Stimulated activated CD4-positive, alpha-beta T cell treated with anti-CD3 and anti-CD28 coated beads, Interleukin-2, amount 100 ng/mL, for 24 hours (primary cell): ENCODE measurements at places on chromosomes 11 and 22.
A peak's percentile ranks its signal among the peaks of the same experiment; 100 is the strongest.

DNA sequence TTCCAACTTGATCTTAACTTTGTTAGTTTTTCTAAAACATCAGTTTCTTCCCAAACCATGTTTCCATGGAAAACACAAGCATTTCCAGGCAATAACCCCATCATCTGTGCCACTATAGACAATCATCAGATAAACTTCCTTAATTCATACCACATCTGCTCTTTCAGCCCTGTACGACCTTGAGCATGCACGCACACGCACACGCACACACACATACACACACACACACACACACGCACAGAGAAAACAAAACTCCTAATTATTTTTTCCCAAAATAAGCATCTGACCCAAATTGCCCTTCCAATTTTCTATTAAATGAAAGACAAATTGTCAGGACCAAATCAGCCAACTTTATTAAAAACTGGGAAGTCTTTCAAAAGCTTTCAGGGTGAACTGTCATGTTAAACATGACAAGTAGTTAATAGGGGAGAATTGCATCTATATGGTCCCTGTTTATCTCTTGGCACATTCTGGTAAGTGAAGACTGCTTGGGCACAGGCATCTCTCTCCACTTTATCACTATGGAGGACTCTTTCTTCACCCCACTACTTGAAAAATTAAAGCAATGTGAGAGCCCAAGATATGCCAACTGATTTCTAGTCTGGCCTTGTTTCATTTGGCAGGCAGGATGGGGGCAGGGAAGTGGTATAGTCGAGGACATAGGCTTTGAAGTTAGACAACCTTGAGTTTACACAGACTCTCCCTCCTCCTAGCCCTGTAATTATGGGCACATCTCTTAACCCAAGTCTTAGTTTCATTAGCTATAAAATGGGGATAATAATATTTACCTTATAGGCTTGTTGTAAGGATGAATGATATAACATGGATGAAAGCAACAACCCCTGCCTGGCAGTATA, 15.1 kb downstream of the ADM start:
- DNase-seq = no peak

DNA sequence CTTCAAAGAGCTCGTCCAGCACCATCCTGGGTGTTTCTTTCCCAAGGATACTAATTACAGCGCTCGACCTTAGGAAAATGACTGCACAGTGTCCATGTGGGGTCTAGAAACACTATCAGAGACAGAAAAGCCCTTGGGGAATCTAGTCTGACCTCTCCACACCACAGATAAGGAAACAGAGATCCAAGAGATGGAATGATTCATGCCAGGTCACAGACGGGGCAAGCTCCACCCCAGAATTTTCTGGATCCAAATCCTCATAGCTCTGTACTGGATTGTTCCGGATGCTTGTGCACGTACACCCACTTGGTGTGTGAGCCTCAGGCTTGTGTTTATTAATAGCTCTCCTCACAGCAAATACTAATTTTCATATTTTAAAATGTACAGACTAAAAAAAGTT, 11.3 kb downstream of the ABTB2 start:
- DNase-seq = no peak

GRCh38 chr11:47915374-47915773, 65.0 kb upstream of the PTPRJ start:
- peak; percentile 25 for DNase-seq

- no peak for DNase-seq
Measured at GRCh38 chr11:39741066-39741465, 1718.4 kb downstream of the LRRC4C start.

DNA sequence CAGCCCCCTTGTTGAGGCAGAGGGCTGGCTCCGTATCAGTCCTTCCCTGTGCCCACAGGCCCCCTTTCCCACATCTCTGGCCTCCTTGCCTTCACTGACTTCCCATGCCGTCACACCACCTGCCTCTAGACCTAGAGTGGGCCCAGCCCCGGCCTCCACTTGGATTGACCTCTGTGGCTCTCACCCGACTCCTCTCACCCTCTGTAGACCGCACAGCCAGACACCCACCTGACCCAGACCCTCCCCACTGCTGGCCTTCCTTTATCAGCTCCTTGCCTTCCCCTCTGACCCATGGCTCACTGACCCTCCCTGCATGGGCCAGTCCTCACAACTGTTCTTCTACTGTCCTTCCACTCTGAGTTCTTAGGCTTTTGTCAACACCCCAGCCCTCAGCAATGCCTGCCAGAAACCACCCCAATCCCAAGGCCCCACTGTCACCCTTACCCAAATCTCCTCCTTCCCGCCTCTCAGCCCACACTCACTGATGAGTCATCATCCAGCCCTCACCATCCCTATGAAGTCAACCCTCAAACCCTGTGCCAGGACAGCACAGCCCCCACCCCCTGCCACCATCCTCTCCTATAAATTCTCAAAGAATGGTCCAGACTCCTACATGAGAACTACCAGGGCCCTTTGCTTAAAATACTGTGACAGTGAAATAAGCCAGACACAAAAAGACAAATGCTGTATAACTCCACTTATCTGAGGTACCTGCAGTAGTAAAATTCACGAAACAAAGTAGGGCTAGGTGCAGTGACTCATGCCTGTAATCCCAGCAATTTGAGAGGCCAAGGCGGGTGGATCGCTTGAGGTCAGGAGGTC, 53.4 kb downstream of the SCGB1A1 start:
- no peak for DNase-seq

GRCh38 chr11:92325416-92325815, 100.8 kb downstream of the FAT3 start:
- DNase-seq = no peak

- DNase-seq = no peak
Measured at GRCh38 chr11:12246147-12246546, 131.2 kb upstream of the PARVA start.

- DNase-seq = no peak
Measured at GRCh38 chr11:125226706-125227105, 62.2 kb downstream of the PKNOX2 start.

DNA sequence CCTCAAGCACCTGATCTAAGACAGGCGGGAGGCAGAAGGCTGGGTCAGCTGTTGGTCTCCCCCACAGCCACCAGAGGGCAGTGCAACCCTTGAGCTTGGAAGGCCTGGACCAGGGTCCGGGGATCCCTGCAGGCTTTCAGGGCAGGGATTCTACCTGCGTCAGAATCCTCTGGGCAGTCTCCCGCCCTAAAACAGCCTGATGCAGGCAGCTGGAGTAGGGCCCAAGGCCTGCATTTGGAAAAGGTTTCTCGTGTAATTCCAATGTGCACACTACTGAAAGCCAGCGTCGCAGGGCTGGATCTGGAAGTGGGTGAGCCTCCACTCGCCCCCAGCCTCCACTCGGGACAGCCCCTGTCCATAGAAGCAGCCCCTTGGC, 31.8 kb downstream of the BID start:
- peak; percentile 81 for DNase-seq

DNA sequence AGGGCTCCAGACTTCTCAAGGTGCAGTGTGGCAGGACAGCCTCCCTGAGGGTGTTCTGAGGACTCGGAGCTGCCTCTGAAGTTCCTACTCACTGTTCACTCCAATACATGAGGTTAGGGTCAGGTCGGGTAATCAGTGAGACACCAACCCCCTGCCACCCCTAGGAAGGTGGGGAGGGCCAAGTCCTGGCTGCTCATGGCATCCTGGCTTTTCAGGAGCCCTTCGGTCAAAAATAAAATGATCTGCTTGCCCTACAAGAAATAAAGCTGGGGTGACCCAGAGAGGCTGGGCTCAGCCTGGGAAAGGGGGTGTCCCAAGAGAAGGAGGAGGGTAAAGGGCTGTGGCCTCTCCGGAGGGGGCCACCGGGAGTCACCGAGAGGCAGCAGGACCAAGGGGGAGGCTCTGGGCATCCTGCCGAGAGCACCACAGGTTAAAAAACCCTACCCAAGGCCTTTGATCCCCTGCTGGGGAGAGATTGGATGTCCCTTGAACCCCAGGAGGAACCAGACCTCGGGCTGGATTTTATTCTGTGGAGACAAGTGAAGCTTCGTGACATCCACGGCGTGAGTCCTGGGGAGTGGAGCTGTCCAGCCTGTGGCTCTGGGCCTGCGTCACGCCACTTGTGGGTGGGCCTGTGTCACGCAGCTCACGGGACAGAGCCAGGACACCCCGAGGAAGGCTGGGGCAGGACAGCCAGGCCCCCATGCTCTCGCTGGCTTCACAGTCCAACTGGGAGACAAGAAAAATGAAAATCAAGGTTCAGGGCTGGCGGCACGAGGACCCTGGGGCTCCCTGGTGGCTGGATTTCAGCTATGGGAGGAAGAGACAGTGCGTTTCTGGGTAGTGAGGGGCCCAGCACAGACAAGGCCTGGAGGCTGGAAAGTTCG, 102.2 kb upstream of the FGF3 start:
- no peak for DNase-seq

- DNase-seq = no peak
Measured at GRCh38 chr11:109363682-109364081, 58.3 kb upstream of the C11orf87 start.

- DNase-seq = no peak
Measured at GRCh38 chr11:130077671-130078070, 8.0 kb downstream of the APLP2 start.

GRCh38 chr11:3049430-3050243, 7.6 kb downstream of the CARS1 start:
- peak; percentile 74 for DNase-seq

GRCh38 chr11:11769782-11770181, 72.0 kb upstream of the USP47 start:
- DNase-seq = no peak

DNA sequence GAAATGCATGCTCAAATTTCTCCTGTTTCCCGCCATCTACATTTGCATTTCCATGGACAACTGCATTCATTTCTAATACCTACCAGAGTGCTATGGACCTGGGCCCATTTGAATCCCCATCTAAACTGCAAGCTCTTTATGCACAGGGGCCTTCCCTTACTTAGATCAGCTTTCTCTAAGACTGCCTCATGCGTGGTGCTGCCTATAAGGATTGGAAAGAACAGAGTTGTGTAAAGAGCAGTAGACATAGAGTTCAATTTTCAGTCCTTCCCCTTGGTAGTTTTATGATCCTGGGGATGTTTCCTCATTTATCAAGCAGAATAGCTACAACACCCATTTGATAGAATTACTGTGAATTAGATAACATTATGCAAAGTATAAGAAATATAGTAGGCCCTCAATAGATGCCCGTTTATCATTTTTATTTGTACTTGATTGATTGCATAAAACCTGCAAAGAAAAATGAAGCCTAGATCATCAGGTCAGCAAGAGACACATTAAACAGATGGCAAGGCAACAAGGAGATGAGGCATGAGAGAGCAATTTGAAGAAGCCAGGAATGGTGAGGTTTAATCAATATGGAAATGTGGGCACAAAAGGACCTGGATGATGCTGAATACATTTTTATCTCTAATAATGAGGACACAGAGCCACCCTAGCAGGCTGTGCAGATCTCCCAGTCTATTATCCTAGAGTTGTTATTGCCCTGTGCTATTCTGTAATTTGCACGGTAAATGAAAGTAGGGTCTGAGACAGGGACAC, 359.7 kb downstream of the FAM181B start:
- no peak for DNase-seq

GRCh38 chr11:64665411-64665821, 57.6 kb downstream of the NRXN2 start:
- DNase-seq = no peak

GRCh38 chr11:129995163-129995562, 7.5 kb downstream of the PRDM10 start:
- no peak for DNase-seq

GRCh38 chr22:45197606-45198462, 34.1 kb downstream of the NUP50 start:
- no peak for DNase-seq

DNA sequence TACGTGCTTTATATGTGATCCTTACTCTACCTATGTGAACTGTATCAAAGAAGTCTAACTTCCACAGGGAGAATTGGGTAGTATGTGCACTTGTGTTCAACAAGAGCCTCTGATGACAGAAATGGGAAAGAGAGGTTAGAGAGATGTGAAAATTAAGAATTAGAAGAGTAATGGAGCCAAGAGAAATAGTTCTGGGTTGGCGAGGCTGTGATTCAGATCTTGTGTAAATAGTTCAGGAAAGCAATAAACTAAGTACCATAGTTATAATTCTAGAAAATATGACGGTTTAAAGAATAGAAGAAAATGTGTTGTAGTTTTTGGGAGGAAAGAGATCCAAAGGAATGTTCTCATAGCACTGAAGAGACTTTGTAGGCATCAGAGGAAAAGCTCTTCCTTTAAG, 112.4 kb downstream of the ARHGAP42 start:
- DNase-seq = no peak

- DNase-seq = no peak
Measured at GRCh38 chr11:2298131-2298794, 3.5 kb downstream of the C11orf21 start.

DNA sequence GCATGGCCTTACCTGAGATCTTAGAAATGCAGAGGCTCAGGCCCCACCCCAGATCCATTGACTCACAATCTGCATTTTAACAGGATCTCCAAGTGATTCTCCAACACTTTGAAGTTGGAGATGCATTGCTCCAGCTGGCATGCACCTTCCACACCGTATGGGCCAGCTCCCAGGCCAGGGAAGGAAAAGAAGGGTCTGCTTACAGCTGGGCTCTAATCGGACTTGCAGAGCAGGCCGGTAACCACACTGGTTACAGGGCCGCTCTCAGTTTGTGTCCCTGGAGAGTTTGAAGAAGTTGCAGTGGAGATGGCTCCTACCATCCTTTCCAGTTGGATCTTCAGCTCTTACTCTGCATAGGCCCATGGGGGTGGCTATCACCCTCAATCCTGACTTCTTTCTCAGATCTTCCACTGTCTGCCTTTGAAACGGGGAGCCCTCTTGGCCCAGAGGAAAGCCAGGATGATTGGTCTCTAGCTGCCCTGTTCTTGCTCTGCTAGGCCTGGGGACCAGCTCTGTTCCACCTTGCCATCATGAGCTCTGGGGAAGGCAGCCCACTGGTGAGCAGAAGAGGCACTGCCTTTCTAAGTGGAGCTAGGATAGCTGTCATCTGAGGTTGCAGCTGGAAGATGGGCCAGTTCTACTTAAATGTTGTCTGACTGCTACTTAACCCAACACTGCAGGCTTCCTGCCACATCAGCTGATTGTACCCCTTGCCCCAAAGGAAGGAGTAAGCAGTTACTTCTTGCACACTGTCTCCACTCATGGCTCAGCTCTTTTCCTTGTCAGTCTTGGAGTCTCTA, 105.6 kb upstream of the NAV2 start:
- DNase-seq = no peak

GRCh38 chr22:50739279-50739691, 1.3 kb downstream of the ACR start:
- DNase-seq = no peak

GRCh38 chr11:120875986-120876385, 147.9 kb upstream of the TBCEL start:
- DNase-seq = no peak
